ENCODE measurements at places on chromosomes 1 and 21.

- no peak for DNase-seq
Observed at GRCh38 chr1:1947493-1947892, 28.4 kb upstream of the TMEM52 start.

DNA sequence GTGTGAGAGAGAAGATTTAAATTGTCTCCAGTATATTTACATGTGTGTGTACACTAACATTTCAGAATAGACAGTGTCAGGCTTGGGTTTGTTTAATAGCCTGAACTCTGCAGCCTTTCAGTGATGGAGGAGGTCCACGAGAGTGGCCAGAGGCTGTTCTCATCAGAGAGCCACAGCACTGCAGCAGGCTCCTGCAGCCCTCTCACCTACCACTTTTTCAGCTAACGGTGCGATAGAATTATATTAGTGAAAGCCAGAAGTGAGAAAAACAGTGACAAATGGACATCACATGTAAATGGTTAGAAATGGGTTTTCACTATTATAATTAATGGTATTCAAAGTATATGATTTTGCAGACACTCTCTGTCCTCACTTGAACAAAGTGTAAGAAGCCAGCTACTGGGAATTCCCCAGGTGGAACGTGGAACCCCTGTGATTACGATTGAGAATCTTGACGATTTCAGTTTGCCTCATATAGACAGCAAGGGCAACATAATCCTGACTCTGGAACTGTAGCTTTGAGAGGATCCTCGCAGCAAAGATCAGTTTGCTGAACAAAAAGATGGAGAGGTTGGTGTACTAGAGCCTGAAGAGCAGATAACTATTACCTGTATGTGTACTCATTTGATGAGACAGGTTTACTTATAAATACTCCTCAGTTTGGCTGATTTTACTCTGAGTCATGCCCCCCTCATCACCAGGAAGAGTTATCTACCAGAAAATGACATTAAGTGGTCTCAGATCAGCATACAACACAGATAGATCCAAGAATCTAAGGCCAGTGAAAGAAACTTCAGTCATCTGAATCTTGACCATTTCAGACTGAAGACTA lies 31.4 kb downstream of the IFI16 start:
- DNase-seq: no peak

- DNase-seq: no peak
Observed at GRCh38 chr1:94951509-94952208, 24.7 kb upstream of the CNN3 start.

DNA sequence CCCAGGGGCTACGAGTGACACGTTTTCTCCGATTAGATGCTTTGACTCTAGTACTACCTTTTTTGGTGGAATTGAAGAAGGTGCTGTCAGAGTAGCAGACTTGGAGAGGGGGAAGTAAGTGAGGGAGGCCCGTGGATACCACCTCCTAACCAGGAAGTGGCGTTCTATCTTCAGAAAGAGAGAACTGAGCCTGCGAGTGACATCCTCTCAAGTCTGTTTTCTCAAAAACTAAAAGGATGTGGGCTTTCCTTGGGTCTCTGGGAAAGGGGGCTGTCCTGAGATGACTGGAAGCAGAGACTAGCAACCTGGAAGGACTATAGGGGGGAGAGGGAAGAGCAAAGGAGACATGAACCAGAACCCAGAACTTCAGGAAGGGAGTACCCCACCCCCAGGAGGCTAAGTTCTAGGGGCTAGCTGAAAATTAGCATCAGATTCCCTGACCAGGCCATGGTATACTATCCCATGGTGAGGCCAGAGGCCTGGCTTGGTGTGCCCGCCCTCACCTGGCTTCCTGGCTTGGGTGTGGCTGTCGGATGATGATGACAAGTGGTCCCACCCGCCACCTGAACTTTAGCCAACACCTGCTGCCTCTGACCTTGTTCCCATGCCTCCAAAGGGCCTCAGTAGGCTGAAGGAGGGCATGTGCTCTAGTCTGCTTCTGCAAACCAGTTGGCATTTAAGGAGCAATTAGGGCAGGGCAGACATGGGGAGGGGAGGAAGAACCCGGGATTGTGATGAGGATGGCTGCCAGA lies 49.1 kb downstream of the ATP2B4 start:
- DNase-seq: no peak

Measured in non-pigmented ciliary epithelial cell (primary cell).